Activated T-cell treated with anti-CD3 and anti-CD28 coated beads for 48 hours (primary cell): ENCODE measurements at places on chromosomes 2 and 18.

DNA sequence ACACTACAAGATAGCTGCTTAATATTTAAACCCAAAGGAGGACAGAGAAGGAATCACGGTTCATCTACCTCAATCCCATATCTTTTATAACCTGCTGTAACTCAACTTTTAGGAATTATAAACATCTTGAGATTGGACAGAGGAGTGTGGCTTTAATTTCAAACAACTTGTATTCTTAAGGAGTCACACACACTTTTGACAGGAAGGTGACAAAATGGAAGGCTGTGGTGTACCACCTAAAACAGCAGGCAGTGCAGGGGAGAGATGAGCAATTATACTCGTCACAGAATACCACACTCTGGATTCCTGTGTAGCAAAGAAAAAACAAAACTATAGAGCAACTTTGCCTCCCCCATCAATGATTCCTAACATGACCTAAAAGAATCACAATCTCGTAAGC, 194.8 kb downstream of the ZEB2 start:
- DNase-seq = peak; percentile 25

- no peak for DNase-seq
Observed at GRCh38 chr2:170651624-170652325, 63.4 kb upstream of the SP5 start.

- no peak for DNase-seq
Observed at GRCh38 chr18:5937121-5937520, 41.8 kb upstream of the TMEM200C start.

DNA sequence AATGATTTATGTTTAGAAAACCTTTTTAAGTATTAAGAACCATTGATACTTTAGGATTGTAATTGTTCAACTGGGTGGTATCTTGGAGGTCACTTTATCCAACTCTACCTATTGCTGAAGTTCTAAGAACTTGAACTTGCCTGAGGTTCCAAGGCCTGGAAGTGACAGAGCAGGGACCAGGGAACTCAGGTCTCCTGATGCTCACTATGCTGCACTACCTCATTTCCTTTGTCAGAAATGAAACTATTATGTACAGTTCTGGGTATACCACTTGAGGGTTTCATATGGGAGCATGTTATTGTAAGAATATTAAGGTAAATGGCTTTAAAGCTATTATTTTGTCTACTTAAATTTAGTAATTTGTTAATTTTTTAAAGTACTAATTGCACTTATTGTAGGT, 3.0 kb downstream of the MBD5 start:
- DNase-seq = no peak

GRCh38 chr18:76528477-76529432, 33.7 kb upstream of the ZNF516 start:
- no peak for DNase-seq

- DNase-seq = no peak
Observed at GRCh38 chr18:34494359-34494696, 215.8 kb upstream of the DTNA start.

GRCh38 chr2:54572262-54572635, 116.1 kb downstream of the SPTBN1 start:
- DNase-seq = no peak

- DNase-seq = no peak
Observed at GRCh38 chr2:156476021-156476849, 40.1 kb downstream of the GPD2 start.

DNA sequence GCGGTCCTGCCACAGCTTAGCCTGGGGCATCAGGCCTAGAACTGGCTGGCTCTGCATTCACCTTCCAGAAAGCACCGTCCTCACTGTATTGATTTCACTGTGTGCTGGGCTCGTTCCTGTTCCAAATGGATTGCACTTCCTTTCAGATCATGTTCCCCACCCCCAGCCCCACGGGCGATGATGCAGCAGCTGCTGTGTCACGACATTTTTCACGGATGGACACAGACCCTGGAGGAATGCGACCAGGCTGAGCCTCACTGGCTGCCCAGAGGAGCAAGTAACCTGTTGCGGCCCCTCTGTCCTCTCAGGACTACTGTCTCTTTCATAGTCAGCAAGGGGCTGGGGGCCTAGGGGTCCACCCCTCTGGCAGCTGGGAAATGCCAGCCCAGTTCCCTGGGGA, 50.3 kb downstream of the CAPN13 start:
- DNase-seq = no peak

DNA sequence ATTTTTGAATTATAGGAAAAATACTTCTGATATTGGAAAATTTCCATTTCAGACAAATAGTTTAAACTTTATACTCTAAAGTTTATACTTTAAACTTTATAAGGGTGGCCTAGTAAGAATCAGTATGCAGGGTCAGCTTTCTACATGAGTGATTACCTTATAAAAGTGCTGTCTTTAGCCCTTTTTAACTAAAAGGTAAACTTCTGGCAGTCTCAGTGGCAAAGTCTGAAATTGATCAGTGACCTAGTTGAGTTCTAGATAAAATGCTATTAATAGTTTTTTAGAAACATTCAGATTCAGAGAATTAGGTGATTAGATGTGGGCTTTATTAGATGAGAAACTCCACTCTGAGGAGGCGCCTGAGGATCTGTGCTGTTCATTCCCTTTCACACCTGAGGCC, 15.5 kb downstream of the GORASP2 start:
- DNase-seq = no peak

- no peak for DNase-seq
Observed at GRCh38 chr2:26892133-26892532, 44.2 kb downstream of the DPYSL5 start.

- DNase-seq = no peak
Observed at GRCh38 chr2:218703341-218703740, 7.3 kb upstream of the TTLL4 start.

GRCh38 chr2:10831400-10831985, 18.9 kb upstream of the PDIA6 start:
- no peak for DNase-seq

DNA sequence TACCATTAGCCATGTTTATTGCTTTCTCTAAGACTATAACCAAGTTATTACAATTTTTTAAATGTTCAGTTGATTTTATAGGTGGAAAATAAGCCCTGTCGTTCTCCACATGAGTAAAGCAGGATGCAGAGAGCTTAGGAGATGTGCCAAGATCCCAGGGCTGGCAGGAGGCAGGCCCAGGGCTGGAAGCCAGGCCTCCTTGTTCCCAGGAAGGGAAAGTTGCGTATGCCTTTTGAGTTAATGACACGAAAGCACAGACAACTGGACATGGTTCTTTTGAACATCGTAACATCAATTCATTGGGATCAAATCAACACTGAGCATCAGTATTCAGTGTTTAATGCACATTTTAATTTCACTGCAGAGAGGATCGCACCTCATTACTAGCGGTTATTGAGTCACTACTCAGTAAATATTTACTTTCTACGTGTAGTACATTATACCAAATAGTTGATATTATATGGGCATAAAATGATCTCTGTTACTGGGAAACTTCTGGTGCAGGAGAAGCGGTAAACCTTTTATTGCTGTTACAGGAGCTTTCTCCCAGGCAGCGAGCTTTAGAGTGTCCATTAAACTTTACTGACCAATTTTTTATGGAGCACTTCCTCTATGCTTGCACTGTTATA, 60.0 kb downstream of the RNF144A start:
- DNase-seq = no peak

GRCh38 chr2:229815858-229816257, 101.5 kb upstream of the DNER start:
- no peak for DNase-seq

DNA sequence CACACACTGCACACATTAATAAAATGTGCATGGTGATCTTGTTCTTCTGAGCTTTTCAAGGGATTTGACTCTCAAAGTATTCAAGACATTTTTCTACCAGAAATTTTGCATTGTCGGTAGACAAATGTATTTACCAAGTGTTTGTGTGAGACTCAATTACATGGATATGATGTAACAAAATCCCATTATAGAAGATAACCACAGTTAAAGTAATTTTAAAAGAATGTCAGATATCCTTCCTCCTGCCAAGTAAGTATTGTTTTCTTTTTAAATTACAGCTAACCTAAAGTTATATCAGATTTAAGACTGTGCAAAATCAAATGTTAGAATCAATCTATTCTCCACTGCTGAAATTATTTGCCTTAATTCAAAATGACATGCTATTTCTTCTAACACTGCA, 1344.5 kb upstream of the CHAC2 start:
- DNase-seq = no peak

DNA sequence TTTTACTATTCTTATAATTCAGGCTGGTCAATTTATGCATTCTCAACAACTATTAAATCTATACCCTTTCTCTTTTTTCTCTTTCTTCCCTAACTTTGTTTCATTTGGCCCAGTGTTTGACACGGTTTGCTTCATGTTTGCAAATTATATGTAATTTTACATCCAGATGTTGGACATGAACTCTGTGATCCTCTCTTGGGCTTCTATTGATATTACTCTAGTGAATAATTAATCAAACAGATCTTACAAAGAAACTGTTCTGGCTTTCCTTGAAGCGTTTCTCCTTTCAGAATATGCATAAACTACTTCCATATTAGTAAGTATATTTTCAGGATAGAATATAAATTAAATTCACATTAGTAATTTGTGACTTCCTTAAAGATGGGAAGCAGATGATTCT, 225.1 kb upstream of the TMEFF2 start:
- DNase-seq = no peak

- DNase-seq = no peak
Observed at GRCh38 chr2:233056961-233057605, 3.1 kb upstream of the INPP5D start.

GRCh38 chr18:63161032-63161760, 158.4 kb downstream of the BCL2 start:
- no peak for DNase-seq
